ENCODE measurements at places on chromosomes 13 and 19.

- no peak for DNase-seq
These were observed 9.5 kb downstream of the NFILZ start for GRCh38 chr19:8639821-8640401.

GRCh38 chr19:15810335-15810734 is 5.1 kb downstream of the OR10H1 start:
- DNase-seq = peak; percentile 23

- DNase-seq = no peak
These were observed 482 bp downstream of the ARHGAP45 start for GRCh38 chr19:1067341-1067957.

DNA sequence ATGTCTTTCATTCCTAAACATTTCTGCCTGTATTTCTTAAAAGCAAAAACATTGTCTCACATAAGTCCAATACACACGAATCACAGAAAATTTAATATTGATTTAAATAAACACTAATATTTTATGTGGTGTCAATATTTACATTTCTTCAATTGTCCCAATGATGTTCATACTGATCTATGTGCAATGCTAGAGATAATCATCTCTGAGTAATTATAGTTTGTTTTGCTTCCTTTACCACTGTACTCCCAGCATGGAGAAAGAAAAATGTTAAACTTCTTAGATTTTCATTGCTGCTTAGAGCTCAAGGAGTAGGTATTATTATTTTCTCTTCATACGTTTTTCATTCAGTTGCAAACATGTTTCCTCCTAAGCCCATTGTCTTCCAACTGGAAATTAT is 434.2 kb upstream of the PRR20A start:
- DNase-seq = no peak

- no peak for DNase-seq
These were observed 13.8 kb upstream of the PTPRS start for GRCh38 chr19:5354403-5354802.

GRCh38 chr13:78045916-78046315 is 127.3 kb upstream of the EDNRB start:
- DNase-seq = no peak

GRCh38 chr19:18763674-18764590 is 27.2 kb downstream of the COMP start:
- DNase-seq = peak; percentile 95

DNA sequence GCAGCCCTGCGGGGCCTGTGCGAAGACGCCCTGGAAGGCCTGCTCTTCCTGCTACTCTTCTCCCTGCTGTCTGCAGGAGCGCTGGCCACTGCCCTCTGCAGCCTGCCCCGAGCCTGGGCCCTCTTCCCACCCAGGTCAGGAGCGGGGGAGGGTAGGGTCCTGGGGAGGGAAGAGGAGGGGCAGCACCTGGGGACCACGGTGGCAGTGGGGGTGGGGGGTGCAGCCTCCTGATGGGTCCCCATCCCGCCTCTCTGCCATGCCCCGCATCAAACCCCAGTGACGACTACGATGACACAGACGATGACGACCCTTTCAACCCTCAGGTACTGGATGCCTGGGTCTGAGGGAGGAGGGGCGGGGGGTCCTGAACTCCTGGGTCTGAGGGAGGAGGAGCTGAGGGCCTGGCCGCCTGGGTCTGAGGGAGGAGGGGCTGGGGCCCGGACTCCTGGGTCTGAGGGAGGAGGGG is 13.4 kb upstream of the LENG8 start:
- no peak for DNase-seq

- DNase-seq = peak; percentile 17
These were observed 1.1 kb downstream of the TNNI3 start for GRCh38 chr19:55156202-55157063.

DNA sequence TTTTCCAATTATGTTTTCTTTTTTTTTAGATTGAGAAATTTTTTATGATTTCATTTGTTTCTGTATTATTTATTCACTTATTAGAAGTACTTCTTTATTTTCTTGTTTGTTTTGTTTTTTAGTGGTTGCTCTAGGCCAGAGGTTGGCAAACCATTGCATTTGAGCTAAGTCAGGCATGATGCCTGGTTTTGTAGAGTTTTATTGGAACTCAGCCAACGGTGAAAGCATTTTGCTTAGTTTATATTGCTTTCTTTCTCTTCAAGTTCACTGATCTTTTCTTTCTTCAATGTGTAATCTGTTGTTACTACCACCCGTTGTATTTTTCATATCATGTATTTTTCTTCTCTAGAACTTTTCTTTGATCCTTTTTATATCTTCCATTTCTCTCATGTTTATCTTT is 19.7 kb downstream of the ZNF567 start:
- no peak for DNase-seq

- DNase-seq = no peak
These were observed 3.8 kb upstream of the KPTN start for GRCh38 chr19:47487551-47488515.

DNA sequence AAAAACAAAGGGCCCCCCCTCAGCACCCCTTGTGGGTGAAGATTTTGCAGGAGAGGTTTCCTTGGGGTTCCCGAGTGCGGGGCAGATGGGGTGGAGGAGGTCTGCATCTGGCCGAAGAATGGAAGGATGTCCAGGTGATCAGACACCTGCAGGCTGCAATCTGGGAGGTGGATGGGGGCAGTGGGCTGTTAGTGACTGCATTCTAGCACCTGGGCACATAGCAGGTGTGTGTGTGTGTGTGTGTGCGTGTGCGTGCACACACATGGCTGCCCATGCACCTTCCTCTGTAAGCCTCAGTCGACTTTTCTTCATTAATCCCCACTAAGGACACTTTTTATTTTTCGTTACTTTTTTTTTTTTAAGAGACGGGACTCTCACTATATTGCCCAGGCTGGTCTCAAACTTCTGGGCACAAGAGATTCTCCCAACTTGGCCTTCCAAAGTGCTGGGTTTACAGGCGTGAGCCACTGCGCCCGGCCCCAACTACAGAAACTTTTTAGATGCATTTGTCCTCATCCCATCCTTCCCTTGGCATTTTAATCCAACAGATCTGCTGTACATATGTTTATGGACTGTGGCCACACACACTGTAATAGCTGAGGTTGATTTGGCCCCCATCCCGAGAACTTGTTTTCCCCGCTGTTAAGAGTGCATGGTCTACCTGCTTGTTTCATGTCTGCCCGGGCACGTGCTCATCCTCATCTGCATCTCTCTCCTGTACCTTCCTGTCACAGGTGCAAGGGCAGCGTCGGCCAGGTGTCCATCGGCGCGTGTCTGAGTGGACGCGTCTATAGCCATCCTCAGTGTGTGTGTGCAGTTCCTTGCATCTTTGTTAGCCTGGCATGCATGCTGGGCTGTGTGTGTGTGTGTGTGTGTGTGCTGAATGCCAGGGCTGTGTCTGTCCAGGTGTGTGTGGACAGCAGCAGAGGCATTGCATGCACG is 731 bp downstream of the MAG start:
- no peak for DNase-seq

- DNase-seq = peak; percentile 56
These were observed 195.5 kb downstream of the RGCC start for GRCh38 chr13:41652735-41653361.

GRCh38 chr13:101258071-101258470 is 158.2 kb downstream of the NALCN start:
- DNase-seq = peak; percentile 64

Measured in bronchial epithelial cell (primary cell).